ENCODE measurements at places on chromosomes 2 and 18.

DNA sequence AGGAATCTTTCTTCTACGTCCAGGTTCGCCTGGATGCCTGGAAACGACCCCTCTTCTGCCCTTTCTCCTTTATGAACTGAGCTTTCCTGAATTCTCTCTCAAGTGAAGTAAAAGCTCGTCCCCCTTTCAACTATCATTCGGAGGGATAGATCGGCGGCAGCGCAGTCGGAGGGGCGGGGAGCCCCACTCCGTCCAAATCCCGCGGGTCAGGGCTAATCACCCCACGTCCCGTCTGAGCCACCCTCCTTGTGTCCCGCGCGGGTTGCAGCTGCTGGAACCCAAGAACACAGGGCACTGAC lies 367 bp downstream of the FBXO48 start:
- DNase-seq, result no peak

GRCh38 chr2:69292256-69292655 lies 94.8 kb downstream of the GFPT1 start:
- no peak for DNase-seq

- DNase-seq, result no peak
Observed at GRCh38 chr18:27887287-27887686, 289.6 kb downstream of the CDH2 start.

GRCh38 chr2:172403402-172403801 lies 24.0 kb upstream of the ITGA6 start:
- no peak for DNase-seq

DNA sequence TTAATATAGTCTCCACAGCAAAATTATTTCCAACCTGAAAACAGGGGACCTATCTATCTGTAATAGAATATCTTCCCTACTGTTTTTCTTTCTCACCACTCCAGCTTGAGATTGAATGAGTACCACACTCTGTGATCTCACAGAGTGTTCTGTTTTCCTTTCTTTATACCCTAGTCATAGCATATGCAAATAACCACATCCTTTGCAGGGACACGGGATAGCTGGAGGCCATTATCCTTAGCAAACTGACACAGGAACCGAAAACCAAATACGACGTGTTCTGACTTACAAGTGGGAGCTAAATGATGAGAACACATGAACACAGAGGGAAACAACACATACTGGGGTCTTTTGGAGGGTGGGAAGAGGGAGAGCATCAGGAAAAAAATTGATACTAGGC lies 224.7 kb downstream of the SLC8A1 start:
- DNase-seq, result no peak

GRCh38 chr2:66862885-66863650 lies 428.1 kb downstream of the MEIS1 start:
- no peak for DNase-seq

DNA sequence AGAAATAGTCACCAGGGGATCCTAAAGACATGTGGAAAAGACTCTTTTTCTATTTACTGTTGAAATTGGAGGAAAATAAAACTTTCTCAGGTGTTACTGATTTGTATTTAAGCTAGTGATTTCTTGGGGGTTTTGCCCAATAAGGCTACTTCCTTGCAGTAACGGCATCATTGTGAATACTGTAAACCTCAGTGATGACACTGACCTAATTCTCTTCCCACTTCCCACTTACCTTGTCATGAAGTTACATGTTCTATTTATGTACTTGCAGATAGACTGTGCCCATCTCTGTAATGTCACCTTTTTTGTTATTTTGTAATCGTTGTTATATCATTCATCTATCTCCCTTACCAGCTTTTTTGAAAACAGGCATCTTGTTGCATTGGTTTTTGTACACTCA lies 134.5 kb downstream of the KIAA1328 start:
- DNase-seq, result no peak

DNA sequence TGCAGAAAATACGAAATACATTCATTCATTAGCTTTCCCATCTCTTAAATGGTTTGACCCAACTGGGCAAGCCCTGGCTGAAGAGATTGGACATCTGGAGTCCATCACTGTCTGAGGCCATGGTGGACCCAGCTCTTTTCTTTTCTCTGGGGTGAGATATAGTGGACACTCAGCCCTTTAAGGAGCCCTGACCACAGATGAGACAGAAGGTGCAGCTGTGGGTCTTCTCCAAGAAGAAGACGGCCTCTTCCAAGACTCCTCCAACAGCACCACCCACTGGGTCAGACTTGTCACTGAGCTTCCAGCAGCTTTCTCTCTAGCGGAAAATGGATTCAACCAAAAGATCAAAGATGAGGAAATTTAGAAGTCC lies 27.2 kb downstream of the TWIST2 start:
- no peak for DNase-seq

DNA sequence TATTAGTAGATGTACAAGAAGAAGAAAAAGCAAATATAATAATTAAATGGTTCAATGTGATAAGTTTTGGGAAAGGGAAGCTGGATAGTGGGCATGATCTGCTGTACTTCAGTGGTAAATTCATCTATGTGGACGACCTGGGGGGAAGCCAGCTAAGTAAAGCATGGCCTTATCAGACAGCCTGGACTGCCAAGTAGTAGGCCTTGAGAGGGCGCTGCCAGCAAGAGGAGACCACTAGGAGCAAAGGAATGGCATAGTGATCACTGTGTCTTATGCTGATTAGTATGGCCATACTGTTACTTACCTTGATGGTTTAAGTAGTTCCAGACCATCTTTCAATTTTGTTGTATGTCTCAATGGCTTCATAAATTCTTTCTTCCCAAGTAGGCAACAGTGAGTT lies 287.6 kb downstream of the SETBP1 start:
- DNase-seq, result peak; percentile 15

GRCh38 chr2:84816426-84817026 lies 64.4 kb downstream of the TRABD2A start:
- no peak for DNase-seq

Data from WERI-Rb-1 (cell line).